Activated B cell treated with CpG ODN at 0.5 μM for 24 hours (primary cell): ENCODE measurements at places on chromosomes 6 and 20. TPM values are rescaled to one million over a fixed set of nuclear protein-coding genes. Genes with fewer than 3 reads are reported as not detected.
A peak's percentile ranks its signal among the peaks of the same experiment; 100 is the strongest.

DNA sequence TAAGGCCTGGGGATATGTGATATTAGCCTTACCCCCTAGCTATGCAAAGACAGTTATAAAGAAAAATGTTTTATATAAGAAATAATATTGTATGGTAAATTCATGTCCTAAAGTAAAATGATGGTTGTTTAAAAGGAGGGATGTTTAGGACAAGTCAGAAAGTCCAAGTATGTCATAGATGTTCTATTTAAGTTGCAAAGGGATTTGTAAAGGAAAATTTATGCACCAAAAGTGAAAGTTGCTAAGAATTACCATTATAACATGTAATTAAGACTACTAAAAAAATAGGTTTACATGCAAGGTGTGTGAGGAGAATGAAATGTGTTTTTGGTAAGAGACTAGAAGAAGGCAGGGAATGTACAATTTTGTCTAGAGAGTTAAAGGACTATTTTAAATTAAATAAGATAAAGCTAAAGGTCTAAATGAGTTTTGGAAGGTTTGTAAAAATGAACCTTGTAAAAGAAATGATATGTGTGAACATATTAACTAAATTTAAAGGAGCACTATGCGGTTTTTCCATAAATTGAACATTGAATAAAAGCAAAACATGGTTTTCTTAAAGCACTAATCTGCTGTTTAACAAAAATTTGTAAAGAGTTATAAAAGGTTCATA is 22.7 kb upstream of the GOPC start:
- H3K4me3 ChIP-seq = no peak overlapping the region
- H3K27me3 ChIP-seq = peaks cover 9% of the 10 kb centered on the region
- no peak overlapping the region for H3K27ac ChIP-seq
- DNase-seq = no peak
- H3K4me1 ChIP-seq = no peaks in the 10 kb centered on the region

- peaks cover 32% of the 10 kb centered on the region for H3K27me3 ChIP-seq
- peaks cover 27% of the 10 kb centered on the region for H3K4me1 ChIP-seq
- no peak overlapping the region for H3K27ac ChIP-seq
- H3K4me3 ChIP-seq = peak overlapping the region; percentile 48
Observed at GRCh38 chr20:52105442-52106422, 85.8 kb downstream of the ZFP64 start.

- no peaks in the 10 kb centered on the region for H3K4me1 ChIP-seq
- no peaks in the 10 kb centered on the region for H3K27me3 ChIP-seq
- no peak for DNase-seq
- no peak overlapping the region for H3K27ac ChIP-seq
- no peaks in the 10 kb centered on the region for H3K36me3 ChIP-seq
Observed at GRCh38 chr6:49732781-49733180, 11.4 kb downstream of the CRISP3 start.

GRCh38 chr20:42530855-42531448 is 658.8 kb downstream of the PTPRT start:
- H3K36me3 ChIP-seq = no peaks in the 10 kb centered on the region
- H3K27me3 ChIP-seq = no peaks in the 10 kb centered on the region
- H3K4me3 ChIP-seq = no peak overlapping the region
- H3K27ac ChIP-seq = no peak overlapping the region
- no peak for DNase-seq
- H3K4me1 ChIP-seq = peaks cover 6% of the 10 kb centered on the region

- H3K36me3 ChIP-seq = peaks cover 64% of the 10 kb centered on the region
- H3K4me1 ChIP-seq = peaks cover 3% of the 10 kb centered on the region
- H3K27me3 ChIP-seq = no peaks in the 10 kb centered on the region
- H3K4me3 ChIP-seq = no peak overlapping the region
Observed at GRCh38 chr6:151092591-151092990, 147.2 kb upstream of the AKAP12 start.

- H3K27me3 ChIP-seq = peaks cover 17% of the 10 kb centered on the region
- no peaks in the 10 kb centered on the region for H3K36me3 ChIP-seq
- H3K27ac ChIP-seq = no peak overlapping the region
- DNase-seq = no peak
Observed at GRCh38 chr6:3175715-3176402, 18.5 kb upstream of the TUBB2A start.

DNA sequence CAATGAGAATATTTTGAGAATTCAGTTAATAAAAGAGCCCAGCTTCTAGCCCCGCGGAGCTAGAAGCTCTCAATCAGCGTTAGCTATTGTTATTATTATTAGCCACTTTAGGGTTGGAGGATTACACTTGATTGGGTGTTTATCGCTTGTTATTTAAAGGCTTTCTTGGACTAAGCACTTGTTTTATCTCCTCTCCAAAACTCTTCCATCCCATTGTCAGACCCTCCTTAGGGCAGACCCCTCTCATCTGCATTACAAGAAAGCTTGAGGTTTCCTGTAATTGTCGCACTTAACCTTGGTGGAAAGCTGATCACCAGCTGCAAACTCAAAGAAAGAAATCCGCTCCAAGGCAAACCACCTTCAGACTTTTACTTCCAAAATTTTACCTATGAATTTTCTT is 4.8 kb downstream of the DPPA5 start:
- no peak for DNase-seq
- no peak overlapping the region for H3K4me3 ChIP-seq
- H3K27me3 ChIP-seq = peaks cover 39% of the 10 kb centered on the region
- H3K4me1 ChIP-seq = no peaks in the 10 kb centered on the region

- H3K4me3 ChIP-seq = no peak overlapping the region
- H3K27me3 ChIP-seq = no peaks in the 10 kb centered on the region
- H3K36me3 ChIP-seq = no peaks in the 10 kb centered on the region
- H3K27ac ChIP-seq = no peak overlapping the region
Observed at GRCh38 chr6:146813554-146813953, 214.8 kb downstream of the ADGB start.

GRCh38 chr6:46293641-46294316 is 123.0 kb upstream of the ENPP5 start:
- no peak overlapping the region for H3K27ac ChIP-seq
- no peak for DNase-seq
- no peaks in the 10 kb centered on the region for H3K36me3 ChIP-seq
- H3K27me3 ChIP-seq = peaks cover 5% of the 10 kb centered on the region

DNA sequence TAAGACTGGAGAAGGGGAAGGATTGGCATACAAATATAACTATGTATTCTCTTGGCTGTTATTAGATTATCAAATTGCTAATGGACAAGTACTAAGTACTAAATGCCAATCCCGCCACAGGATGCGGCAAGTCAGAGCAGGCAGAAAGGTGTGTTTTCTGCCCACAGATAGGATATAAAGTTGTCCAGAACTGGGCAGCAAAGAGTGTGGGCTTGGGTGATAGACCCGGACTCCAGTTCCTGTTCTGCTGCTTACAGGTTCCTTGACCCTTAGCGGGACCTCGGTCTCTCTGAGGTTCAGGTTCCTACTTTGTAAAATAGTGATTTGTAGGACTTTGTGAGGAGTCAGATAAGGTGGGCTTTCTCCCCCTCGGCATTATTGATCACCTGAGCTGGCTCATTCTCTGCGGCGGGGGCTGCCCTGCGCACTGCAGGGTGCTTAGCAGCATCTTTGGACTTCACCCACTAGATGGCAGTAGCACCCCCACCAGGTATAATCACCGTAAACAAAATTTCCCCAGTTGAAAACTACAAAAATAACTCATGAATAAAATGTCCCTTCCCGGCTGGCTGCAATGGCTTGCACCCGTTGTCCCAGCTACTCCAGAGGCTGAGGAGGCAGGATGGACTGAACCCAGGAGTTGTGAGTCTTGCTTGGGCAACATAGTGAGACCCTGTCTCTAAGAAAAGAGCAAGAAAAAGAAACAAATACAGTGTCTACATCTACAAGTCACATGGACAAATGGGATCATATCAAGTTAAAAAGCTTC is 193.1 kb downstream of the DOK5 start:
- H3K4me1 ChIP-seq = peaks cover 6% of the 10 kb centered on the region
- no peaks in the 10 kb centered on the region for H3K36me3 ChIP-seq
- DNase-seq = no peak

- no peak overlapping the region for H3K4me3 ChIP-seq
- H3K36me3 ChIP-seq = peaks cover 2% of the 10 kb centered on the region
- no peak overlapping the region for H3K27ac ChIP-seq
- no peak for DNase-seq
- no peaks in the 10 kb centered on the region for H3K27me3 ChIP-seq
Observed at GRCh38 chr6:45305546-45305945, 22.6 kb upstream of the RUNX2 start.

- H3K36me3 ChIP-seq = no peaks in the 10 kb centered on the region
Observed at GRCh38 chr6:167403427-167403826, 78.5 kb downstream of the TTLL2 start.

DNA sequence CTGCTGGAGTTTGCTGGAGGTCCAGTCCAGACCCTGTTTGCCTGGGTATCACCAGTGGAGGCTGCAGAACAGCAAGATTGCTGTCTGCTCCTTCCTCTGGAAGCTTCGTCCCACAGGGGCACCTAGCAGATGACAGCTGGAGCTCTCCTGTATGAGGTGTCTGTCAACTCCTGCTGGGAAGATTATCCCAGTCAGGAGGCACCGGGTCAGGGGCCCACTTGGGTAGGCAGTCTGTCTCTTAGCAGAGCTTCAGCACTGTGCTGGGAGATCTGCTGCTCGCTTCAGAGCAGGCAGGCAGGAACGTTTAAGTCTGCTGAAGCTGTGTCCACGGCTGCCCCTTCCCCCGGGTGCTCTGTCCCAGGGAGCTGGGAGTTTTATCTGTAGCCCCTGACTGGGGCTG is 96.8 kb upstream of the SLC35F1 start:
- no peak for DNase-seq
- no peaks in the 10 kb centered on the region for H3K27me3 ChIP-seq
- no peak overlapping the region for H3K27ac ChIP-seq
- no peaks in the 10 kb centered on the region for H3K4me1 ChIP-seq
- no peaks in the 10 kb centered on the region for H3K36me3 ChIP-seq
- H3K4me3 ChIP-seq = no peak overlapping the region

GRCh38 chr20:20480689-20481088 is 112.8 kb downstream of the INSM1 start:
- no peaks in the 10 kb centered on the region for H3K4me1 ChIP-seq
- H3K36me3 ChIP-seq = peaks cover 13% of the 10 kb centered on the region
- no peak overlapping the region for H3K27ac ChIP-seq
- no peak for DNase-seq

GRCh38 chr20:19288061-19288460 is 75.6 kb downstream of the SLC24A3 start:
- H3K36me3 ChIP-seq = no peaks in the 10 kb centered on the region
- DNase-seq = no peak
- H3K4me1 ChIP-seq = no peaks in the 10 kb centered on the region
- no peak overlapping the region for H3K27ac ChIP-seq
- no peak overlapping the region for H3K4me3 ChIP-seq
- no peaks in the 10 kb centered on the region for H3K27me3 ChIP-seq

DNA sequence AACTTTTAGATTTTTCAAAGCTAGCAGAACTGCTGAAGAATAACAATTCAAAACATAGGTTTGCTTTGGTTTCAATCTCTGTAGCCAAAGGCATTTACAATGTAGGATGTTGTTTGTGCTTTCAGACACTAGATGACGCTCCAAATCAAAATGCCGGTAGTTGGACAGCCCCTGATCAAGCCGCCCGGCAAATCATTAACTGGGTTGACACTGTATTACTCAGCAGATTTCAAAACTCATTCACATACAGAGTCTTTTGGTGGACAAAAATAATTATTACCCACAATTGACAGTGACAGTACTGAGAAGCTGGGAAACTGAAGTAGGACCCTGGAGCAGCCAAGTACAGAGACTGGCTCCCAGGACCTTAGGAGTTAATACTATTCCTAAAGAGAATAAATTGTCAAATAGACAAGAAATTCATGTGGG is 21.3 kb upstream of the HFE start:
- DNase-seq = no peak
- H3K36me3 ChIP-seq = no peaks in the 10 kb centered on the region
- H3K27ac ChIP-seq = peak overlapping the region; percentile 35
- H3K4me3 ChIP-seq = no peak overlapping the region

- H3K36me3 ChIP-seq = peaks cover 35% of the 10 kb centered on the region
- peaks cover 35% of the 10 kb centered on the region for H3K4me1 ChIP-seq
- no peak for DNase-seq
- H3K27me3 ChIP-seq = no peaks in the 10 kb centered on the region
- H3K27ac ChIP-seq = peak overlapping the region; percentile 41
- H3K4me3 ChIP-seq = peak overlapping the region; percentile 3
Observed at GRCh38 chr6:111427341-111428116, 55.5 kb downstream of the REV3L start.

DNA sequence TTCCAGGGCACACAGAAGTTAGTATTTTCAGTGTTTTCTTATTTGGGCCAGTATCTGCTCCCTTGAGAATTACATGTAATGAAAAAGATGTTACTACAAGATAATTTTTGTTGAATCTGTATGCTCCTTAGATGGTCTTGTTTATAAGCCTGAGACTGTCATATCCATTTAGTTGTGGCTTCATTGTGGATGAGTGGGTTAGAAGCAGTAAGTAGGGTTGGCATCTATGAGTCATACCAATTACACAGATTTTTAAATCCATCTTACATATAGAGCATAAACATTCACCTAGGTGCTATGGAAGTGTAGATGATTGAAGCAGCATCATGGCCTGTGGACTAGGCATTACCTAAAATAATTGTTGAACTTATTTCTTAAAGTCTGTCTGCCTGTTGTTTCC is 13.5 kb upstream of the BAG2 start:
- no peak for DNase-seq
- H3K27ac ChIP-seq = no peak overlapping the region
- no peak overlapping the region for H3K4me3 ChIP-seq
- no peaks in the 10 kb centered on the region for H3K4me1 ChIP-seq
- no peaks in the 10 kb centered on the region for H3K27me3 ChIP-seq

GRCh38 chr20:43431134-43431519 is 26.6 kb upstream of the SRSF6 start:
- H3K4me1 ChIP-seq = no peaks in the 10 kb centered on the region
- H3K27ac ChIP-seq = no peak overlapping the region
- no peak for DNase-seq
- no peaks in the 10 kb centered on the region for H3K36me3 ChIP-seq
- peaks cover 5% of the 10 kb centered on the region for H3K27me3 ChIP-seq

GRCh38 chr20:13166011-13166410 is 55.1 kb upstream of the ISM1 start:
- H3K4me1 ChIP-seq = no peaks in the 10 kb centered on the region
- no peak for DNase-seq
- no peaks in the 10 kb centered on the region for H3K36me3 ChIP-seq

DNA sequence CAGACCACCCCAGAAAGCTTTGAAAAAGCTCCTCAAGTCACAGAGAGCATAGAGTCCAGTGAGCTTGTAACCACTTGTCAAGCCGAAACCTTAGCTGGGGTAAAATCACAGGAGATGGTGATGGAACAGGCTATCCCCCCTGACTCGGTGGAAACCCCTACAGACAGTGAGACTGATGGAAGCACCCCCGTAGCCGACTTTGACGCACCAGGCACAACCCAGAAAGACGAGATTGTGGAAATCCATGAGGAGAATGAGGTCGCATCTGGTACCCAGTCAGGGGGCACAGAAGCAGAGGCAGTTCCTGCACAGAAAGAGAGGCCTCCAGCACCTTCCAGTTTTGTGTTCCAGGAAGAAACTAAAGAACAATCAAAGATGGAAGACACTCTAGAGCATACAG is 39.6 kb downstream of the ZBTB2 start:
- no peaks in the 10 kb centered on the region for H3K27me3 ChIP-seq

TNNC2 gene
- 0.32 TPM in 1 of 2 replicates, not detected in the other for total RNA-seq

OPN5 gene
- total RNA-seq = not detected in 2 replicates

CLIC5 gene
- 2.3 and 2.5 TPM in 2 replicates for total RNA-seq

BPIFB1 gene
- not detected in 2 replicates for total RNA-seq

WFDC5 gene
- total RNA-seq = not detected in 2 replicates

SAPCD1 gene
- total RNA-seq = 7.7 and 9.0 TPM in 2 replicates

HLA-DQB1 gene
- total RNA-seq = 262 and 310 TPM in 2 replicates

OR2B6 gene
- total RNA-seq = not detected in 2 replicates

HSPA1B gene
- total RNA-seq = 23.7 and 30.4 TPM in 2 replicates

TNFRSF6B gene
- not detected in 2 replicates for total RNA-seq

PSORS1C2 gene
- total RNA-seq = not detected in 2 replicates
